ENCODE measurements at places on chromosomes 3 and 15.

GRCh38 chr15:38557921-38558320 is 6.7 kb downstream of the RASGRP1 start:
- no peak for DNase-seq

- no peak for DNase-seq
Observed at GRCh38 chr3:31508452-31509146, 24.1 kb upstream of the STT3B start.

DNA sequence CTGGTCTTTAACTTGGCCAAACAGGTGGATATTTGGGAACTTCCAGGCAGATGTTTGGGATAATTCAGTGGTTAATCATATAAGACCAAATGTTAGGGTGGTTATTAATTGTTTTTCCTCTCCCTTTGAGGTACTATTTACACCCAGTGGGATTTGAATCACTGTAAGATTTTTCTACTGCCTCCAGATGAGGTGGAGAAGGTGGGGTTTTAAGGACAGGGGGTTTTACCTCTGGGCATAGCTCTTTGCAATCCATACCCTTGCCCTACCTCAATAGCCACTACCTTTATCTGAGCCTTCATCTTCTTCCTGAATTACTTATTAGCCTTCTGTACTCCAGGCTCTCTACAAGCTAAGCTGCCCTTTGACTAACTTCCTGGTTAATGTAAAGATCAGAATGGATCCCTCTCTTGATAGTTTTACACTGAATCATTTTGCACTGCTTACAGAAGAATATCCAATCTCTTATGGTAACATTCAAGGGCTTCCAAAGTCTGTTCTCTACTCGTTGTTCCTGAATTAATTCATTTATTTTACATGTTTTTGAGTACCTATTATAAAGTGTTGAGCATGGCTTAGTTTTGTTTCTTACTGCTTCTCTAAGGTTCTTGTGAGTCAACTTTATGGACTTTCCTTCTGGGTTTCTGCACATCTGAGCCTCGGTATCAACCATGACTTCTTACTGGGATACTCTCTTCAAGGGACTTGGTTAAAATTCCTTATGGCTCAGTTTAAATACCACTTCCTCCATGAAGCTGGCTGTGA is 331.2 kb upstream of the TBL1XR1 start:
- no peak for DNase-seq

DNA sequence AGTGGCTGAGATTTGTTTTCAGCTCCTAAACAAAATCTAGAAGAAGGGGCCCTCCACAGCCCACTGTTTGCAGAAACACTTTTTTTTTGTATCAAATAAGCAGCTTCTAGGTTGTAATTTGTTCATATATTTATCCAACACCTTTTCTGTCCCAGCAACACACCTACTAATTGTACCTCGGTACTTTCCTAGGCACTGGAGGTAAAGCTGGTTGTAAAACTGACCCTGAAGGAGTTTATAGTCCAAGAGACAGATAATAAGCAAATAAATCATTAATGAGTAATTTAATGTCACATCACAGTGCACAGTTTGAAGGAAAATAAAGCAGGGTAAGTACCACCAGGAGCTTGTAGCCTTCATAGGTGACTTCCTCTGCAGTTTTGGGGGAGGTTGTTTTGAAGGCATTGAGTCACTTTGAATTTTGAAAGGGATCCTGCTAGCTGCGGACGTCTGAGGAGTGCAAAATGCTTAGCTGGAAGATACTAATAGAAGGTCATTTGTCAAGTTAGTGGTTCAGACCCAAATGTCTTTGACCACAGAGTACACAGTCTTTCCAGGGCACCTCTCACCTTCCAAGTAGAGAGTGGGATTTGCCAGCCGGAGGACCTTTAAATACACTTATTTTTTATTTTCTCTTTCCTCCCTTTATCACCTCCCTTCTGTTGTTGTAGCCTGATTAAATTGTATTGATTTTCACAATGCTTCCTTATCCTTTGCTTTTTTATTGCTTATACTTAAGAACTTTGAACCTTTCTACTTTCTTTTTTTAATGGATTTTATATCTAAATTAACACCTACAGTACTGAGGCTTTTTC is 53.8 kb downstream of the CMSS1 start:
- no peak for DNase-seq

DNA sequence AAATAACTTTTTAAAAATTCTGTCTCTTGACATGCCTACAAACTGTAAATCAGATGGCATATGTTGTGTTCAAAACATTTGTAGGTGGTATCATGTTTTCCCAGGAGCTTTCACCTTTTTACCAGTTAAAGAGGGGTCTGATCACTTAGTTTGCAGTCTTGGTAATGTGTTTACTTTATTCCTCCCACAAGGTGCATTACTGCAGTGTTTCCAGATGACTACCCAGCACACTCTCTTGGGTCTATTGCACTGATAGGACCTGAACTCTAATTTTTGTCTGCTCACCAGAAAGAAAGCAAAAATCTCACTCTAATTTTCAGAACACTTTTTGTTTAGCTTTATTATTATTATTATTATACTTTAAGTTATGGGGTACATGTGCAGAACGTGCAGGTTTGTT is 734.1 kb downstream of the GBE1 start:
- DNase-seq, result no peak

DNA sequence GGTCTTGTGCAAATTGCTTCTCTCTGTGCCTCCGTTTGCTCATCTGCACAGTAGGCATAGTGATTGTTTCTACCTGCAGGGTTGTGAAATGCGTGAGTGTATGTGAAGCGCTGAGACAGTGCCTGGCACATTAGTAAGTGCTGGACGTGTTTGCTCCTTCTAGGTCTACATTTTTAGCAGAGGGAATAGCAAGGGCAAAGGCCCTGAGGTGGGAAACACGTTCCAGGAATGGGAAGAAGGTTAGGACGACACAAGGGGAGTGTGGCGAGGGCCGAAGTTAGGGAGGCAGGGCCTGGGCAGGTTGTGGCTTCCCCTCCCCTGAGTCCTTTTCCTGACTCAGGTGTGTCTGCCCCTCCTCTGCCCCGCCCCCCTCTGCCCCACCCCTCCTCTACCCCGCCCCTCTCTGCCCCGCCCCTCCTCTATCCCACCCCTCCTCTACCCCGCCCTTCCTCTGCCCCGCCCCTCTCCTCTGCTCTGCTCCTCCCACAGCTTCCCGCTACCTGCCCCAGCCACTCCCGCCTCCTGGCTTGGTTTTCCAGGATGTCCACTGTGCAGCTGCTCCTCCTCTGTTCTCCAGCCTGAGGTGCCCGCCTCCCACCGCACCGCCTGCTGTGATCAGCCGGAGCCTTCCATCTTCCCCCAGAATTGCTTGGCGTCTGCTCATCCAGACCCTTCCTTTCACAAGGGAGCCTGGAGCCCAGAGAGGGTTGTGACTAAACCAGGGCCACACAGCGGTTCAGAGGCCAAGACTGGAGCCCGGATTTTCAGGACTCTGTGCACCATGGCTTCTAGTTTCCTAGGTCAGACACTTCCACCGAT is 31.1 kb upstream of the SMAD6 start:
- DNase-seq, result no peak

DNA sequence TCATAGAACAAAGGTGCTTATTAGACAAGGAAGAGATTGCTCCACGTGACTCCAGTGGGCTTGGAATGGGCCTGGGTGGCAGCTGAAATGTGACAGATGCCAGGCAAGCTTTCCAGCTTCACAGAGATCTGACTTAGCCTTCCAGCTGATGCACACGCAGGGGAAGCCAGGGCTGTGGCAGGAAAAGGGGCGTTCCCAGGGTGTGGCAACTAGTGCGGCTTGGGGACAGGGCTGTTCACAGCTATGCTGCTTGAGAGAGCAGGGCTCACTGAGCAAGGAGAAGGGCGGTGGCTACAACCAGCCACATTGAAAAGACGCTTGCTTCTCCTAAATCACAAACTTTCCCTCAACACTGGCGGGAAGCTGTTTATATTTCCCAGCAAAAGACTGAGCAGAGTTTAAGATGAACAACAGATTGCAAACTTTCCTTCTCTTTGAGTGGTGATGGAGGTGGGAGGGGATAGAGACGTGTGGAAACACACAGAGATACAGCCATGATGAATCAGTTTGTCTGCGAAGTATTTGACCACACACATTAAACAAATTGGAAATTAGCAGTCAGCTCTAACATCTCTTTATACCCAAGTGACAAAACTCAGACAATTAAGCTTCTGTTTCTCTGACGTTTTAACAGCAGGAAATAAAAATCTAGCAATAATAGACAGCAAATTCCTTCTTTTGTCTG is 127.5 kb downstream of the BDH1 start:
- no peak for DNase-seq

DNA sequence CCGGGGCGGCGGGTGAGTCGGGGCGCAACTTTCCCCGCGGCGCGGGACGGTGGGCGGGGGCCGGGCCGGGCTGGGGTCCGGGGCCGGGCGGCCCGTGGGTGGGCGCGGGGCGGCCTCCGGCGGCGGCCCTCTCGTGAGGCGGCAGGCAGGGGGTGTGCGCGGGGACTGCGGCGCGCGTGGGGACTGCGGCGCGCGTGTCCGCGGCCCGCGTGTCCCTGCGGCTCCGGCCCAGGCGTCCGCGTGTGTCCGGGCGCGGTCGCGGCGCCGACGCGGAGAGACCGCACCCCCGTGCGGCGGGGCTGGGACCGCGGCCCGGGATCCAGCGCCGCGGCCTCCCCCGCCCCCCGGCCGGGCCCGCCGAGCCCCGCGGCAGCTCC is 349 bp downstream of the PLXNA1 start:
- DNase-seq, result no peak

DNA sequence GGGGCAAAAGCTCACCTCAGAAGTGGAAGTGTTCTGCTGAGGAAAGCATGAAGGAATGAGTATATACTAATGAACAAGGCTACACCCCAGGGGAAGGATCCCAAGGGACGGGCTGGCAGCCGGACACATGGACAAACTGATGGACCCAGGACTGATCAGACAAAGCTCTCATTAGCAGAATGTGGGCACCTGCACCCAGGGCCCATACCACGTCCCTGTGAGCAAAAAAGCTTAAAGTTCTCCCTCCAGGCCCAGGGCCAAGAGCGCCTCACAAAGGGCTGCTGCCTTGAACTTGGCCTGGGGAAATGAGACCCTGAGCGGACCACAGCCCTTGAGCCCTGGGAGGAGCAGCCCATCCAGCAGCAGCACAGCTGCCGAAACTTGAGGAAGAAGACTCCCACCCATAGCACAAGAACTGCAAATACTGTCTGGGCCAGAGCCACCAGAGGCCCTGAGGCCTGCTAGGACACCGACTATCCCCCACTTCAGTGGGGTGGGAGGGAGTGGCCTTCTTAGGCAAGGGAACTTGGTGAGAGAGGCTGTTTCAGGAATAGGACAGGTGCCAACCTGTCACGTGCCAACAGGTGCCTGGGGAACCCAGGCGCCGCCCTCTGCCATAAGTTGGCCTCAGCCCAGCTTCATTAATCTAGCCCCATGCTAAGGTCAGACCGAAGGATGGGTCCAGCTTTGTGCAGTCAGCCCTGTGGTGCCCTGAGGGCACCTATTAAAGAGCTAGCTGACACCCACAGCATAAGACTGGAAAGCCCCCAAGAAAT is 2.3 kb upstream of the GMPPB start:
- DNase-seq, result no peak

DNA sequence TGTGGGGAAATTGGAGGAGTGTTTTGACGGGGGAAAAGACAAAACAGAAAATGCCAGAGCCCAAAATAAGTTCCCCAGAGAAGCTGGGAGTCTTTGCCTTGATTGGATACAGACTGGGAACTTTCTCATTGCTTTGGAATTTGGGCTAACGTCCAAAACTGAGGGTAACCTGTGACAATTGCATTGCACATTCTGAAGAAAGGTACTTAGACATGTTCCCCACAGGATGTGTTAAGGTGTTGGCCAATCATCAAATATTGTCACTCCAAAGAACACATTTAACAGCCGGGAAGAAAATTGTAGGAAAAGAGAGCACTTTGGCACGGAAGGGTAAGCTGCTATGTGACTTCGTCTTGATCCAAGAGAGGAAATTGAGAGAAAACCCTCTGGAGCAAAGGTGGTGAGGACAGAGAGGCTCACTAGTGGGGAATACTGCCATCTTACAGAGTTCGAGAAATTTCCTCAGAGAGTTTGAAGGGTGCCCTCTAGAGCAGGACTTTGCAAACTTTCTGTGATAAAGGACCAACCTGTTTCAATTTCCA is 619.5 kb upstream of the TBL1XR1 start:
- no peak for DNase-seq

GRCh38 chr15:50503144-50503543 is 43.3 kb downstream of the USP50 start:
- DNase-seq, result no peak

DNA sequence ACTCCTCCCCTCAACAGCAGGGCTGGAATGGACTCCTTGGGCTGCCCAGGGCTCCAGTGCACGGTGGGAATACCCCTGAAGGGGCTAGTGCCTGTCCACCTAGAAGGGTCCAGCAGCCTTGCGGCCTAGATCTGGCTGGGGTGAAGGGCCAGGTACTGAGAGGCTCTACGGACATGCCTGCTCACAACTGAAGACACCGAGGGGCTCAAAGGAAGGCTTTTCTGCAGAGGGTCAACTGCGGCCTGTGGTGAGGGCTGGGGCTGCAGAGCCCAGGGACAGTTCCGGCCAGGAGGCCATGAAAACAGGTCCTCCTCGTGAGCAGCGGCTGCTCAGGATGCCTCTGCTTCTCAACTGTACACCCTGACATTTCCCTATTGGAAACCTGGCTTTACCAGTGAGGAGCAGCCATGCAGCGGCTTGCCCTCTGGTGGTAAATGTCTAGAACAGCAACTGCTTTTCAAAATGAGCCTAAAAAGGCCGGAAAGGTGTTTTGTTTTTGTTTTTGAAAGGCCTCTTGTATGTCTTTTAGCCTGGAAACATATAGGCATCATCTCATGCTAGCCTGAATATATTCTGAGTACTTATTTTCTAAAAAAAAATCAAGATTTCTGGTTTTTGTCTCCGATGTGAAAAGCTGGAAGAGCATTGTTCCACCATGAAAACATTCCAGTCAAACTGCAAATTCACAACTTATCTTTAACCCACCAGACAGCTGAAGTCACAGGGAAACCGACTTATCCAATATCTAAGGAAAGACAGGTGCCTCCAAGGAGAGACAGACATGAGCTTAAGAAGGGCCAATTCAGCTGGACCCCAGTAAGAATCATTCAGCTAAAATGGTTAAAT is 163.4 kb downstream of the KLF13 start:
- peak; percentile 44 for DNase-seq

- DNase-seq, result no peak
Observed at GRCh38 chr3:98733812-98734281, 29.3 kb upstream of the ST3GAL6 start.

DNA sequence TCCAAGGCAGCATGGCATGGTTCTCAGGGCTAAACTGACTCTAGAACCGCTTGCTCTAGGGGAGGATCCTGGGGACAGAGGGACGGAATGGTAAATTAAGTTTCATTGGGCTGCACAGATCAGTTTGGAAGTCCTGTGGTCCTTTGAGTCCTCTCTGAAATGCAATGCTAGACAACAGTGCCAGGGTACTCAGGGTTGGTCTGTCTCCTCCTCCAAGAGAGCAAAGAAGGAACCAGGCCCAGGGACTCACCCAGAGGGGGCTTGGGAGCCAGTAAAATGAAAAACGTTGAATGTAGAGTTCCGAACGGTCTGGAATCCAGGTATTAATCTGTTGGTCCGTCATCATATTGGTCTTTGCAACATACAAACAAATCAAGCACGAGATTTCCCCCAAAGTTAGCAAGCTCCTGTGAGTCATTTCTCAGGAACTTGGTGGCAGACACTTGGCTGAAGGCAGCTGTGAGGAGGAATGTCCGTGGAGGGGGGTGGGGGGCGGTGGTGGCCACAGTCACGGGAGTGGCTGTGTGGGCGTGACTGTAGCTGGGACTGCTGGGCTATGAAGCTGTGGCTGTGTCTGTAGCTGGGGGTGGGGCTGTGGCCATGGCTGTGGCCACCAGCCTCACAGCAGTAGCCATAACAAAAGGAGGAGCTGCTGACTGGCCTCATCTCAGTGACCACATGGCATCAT is 361.0 kb downstream of the SHQ1 start:
- DNase-seq, result no peak

All from head of caudate nucleus (tissue), 42 donors.